ENCODE measurements at places on chromosomes 13 and 19.

DNA sequence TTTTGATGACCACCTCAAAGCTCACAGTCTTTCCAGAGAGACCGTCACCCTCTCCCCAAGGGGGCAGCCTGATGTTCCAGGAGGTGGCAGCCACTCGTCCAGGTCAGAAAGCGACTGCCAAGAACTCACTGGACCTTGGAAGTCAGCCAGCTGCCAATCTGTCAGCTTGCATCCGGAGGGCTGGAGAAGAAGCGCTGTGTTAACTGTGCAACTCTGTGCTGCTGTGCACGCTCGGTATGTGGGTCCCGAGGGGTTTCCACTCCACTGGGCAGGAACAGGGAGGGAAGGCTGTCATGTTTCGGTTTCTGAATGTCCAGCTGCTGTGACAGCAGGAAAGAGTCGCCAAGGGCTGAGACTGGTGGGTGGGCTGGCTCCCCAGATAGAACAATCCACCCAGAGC is 89.2 kb downstream of the CACNA1A start:
- DNase-seq, result no peak

DNA sequence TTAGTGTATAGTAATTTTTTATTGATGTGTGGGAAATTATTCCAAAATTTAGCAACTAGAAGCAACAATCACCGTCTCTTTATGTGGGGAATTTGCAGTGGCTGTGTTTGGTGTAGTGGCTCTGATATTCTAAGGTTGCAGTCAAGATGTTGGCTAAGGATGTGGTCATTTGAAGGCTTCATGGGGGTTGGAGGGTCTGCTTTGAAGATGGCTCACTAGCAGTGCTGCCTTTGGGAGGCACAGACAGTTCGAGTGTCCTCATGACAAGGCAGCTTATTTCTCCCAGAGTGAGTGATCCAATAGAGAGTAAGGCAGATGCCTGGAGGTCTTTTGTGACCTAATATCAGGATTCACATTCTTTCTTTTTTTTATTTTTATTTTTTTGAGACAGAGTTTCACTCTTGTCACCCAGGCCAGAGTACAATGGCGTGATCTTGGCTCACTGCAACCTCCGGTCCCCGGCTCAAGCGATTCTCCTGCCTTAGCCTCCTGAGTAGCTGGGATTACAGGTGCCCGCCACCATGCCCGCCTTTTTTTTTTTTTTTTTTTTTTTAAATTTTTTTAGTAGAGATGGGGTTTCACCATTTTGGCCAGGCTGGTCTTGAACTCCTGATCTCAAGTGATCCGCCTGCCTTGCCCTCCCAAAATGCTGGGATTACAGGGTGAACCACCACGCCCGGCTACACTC is 8.7 kb downstream of the GPI start:
- no peak for DNase-seq

- no peak for DNase-seq
These were observed 120.6 kb upstream of the HTR2A start for GRCh38 chr13:47017476-47017875.

DNA sequence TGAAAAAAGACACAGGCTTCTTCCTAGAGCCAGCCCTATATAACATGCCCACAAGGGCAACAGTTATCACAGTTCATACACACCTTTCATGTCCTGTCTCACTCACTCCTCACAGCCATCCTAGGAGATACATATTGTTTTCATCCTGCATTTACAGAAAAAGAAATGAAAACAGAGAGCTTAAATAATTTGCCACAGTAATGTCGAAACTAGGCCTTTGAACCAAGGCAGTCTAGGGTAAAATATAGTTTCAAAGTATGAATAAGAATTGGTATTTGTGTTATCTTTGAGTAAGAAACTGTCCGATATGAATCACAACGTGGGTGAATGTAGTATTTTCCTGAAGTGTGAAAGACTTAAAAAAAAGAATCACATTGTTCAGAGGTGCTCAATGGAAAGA is 26.8 kb downstream of the CLDN10 start:
- DNase-seq, result no peak

DNA sequence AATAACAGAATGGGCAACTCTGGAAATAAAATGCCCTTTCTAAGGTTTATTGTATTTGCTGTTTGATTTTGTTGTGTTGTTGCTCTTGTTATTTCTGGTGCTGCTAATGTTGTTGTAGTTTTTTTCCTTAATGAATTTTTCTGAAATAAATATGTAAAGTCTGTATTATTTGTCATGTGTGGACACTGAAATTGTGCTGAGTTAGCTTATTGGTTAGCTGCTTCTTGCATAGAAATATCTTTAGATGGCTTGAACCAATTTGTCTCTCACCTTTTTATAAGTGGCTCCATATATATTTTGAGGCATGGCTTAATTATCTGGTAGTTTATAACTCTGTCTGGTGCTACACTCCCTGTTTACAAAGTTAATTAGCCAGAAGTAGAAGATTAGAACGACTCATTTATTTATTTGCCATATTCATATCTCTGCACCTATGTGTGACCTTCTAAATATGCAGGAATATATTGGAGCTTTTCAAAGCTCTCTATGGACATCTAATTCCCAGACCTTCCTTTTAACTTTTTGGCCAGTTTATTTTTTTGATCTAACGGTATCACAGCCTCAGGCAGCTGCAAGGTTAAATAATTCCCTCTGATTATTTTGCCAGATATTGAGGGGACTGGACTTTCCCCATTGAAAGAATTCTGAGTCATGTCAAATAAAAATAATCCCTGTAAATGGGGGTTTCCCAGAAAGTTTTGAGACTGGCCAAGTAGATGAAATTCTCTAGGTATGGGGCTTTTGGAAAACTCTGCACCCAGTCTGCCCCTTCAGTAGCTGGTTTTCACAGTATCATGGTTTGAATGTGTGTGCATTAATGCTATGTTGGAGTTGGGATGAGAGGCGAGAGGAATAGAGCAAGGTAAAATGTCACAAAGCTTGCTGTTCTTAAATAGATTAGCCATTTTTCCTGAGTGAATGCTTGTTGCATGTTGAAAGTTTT is 1331.7 kb upstream of the MIR17HG start:
- no peak for DNase-seq

GRCh38 chr13:29935309-29935981 is 85.0 kb upstream of the UBL3 start:
- peak; percentile 62 for DNase-seq

DNA sequence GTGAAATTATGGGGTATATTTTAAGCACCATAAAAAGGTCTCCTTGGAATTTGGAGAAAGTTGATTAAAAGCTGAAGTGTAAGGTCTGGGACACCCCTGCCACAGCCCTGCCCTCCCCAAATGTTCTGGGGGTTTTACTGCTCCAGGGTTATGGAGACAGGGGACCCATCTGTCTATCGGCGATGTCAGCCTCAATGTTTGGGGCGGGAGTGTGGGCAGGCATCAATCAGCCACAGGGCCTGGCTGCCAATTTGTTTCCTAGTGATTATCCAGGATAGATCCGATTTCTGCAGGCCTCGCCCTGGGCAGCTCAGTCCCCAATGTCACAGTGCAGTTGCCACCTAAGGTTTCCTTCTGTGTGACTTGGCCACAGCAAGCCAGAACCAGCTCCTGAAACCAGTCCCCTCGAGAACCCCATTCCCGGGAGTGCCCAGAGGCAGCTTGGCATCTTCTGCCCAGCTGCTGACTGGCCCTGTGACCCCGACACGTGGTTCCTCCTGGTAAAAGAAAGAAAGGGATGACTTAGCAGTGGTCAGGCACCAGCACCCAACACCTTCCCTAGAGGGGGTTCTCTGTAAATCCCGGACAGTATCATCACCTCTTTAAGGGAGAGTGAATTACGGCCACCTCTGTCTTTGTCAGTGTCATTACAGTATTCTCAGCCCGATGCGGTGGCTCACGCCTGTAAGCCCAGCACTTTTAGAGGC is 41.6 kb downstream of the MYO9B start:
- DNase-seq, result no peak

DNA sequence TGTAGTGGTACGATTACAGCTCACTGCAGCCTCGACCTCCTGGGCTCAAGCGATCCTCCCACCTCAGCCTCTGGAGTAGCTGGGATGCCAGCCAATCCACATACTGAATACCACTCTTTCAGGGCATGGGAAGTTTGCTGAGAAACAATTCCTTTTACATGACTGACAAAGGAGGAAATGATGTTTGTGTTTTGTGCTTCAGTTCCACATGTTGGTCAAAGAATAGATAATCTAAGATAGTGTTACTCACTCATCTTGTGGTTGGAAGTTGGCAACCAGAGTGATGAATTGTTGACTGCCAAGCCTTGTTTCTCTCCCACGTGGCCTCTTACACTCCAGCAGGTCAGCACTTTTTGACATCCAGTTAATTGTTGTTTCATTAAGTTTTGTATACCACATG is 7.6 kb downstream of the MBD3L2B start:
- no peak for DNase-seq

DNA sequence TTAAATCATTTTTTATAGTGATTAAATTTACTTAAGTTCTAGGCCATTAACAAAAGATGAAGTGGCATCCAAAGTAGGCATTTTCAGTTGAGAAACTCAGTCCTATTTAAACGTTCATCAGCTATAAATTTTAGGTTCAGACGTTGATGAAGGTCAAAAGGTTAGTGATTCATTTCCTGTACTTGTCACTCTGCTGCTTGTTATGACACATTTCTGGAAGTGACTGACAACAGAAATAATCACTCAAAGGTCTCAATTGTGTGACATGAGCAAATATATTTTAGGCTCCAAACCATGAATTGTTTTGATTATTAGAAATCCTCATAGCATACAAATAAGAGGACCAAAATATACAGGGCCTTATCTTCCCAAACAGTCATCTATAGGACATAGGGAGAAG is 10.3 kb upstream of the EDNRB start:
- DNase-seq, result no peak

GRCh38 chr19:4181053-4181508 is 1.3 kb downstream of the SIRT6 start:
- no peak for DNase-seq

- no peak for DNase-seq
These were observed 15.1 kb downstream of the GARRE1 start for GRCh38 chr19:34269489-34269888.

DNA sequence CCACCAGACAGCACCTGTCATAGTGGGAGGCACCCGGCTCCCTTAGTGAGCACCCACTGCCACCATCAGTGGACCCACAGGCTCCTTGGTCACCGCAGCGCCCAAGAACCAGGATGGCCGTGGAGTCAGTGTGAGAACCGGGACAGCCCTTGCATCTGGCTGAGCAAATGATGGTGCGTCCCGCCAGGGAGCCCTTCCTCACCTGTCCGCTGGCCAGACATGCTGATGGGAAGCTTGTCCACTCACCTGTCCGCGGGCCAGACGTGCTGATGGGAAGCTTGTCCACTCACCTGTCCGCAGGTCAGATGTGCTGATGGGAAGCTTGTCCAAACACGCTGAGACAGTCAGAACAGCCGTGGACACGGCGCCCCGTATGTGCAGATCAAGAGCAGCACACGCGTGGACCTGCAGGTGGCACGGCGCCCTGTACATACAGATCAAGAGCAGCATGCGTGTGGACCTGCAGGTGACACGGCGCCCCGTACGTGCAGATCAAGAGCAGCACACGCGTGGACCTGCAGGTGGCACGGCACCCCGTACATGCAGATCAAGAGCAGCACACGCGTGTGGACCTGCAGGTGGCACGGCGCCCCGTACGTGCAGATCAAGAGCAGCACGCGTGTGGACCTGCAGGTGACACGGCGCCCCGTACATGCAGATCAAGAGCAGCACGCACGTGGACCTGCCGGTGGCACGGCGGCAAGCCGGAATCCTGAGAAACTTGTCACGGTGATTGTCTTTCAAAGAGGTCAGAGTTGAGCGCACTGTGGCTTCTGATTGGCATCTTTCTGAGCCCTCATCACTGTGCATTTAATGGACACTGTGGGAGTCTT is 40.7 kb upstream of the DCUN1D2 start:
- no peak for DNase-seq

GRCh38 chr19:4868286-4868834 is 893 bp upstream of the PLIN3 start:
- no peak for DNase-seq

GRCh38 chr13:73089213-73089612 is 30.4 kb downstream of the KLF5 start:
- no peak for DNase-seq

DNA sequence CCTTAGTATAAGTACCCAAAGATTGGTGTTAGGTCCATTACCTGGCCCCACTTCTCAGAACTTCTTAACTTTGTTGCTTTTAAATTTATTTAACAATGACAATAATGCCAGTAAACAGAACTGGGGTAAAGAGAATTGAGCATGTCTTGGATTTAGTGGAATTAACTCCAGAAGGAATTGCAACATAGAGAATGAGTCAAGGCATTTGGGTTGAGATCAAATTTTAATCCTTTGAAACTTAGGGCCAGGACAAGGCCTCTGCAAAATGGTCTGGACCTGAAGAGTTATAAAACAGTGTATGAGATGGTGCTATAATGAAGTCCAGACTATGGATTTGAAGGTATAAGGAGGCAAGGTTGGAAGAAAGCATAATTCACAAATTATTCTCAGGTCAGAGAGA is 1030.4 kb downstream of the SLITRK5 start:
- no peak for DNase-seq

GRCh38 chr19:17555480-17555928 is at the start of gene COLGALT1:
TSS of gene COLGALT1 (plus strand) at chr19:17555649. CDS start at chr19:17555714, 65 bp downstream.
- DNase-seq, result peak; percentile 97

- no peak for DNase-seq
These were observed 198.1 kb downstream of the FGF14 start for GRCh38 chr13:102203718-102204117.

DNA sequence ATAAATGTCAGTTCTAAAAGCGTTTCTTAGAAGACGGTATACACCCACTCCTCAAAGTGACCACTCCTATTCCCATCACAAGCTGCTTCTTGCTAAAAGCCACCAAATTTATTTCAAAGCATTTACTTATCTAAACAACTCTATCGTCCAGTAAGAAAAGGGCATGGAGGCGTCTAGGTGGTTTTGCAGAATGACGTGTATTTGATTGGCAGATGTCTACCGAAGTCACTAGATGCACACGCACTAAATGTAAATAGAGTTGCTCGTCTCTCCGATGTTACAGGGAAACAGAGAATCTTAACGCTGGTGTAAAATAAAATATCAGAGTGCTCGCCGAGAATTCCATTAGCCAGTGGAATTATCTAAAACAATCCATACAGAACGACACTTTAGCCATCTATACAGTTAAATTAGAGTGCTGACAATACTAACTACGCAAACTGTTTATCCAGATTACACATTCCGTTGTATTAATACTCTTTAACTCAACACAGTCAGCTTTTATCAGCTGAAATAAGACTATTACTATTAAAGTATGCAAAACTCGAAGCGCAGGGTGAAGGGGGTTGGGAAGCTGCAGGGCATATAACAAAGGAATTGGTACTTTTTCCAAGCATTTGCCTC is 1.9 kb downstream of the KLF12 start:
- peak; percentile 24 for DNase-seq

- peak; percentile 71 for DNase-seq
These were observed 5.8 kb upstream of the TPM4 start for GRCh38 chr19:16070366-16070990.

- no peak for DNase-seq
These were observed 111.3 kb upstream of the MIR17HG start for GRCh38 chr13:91236182-91236581.

- no peak for DNase-seq
These were observed 41.0 kb downstream of the N4BP2L2 start for GRCh38 chr13:32497589-32497988.

DNA sequence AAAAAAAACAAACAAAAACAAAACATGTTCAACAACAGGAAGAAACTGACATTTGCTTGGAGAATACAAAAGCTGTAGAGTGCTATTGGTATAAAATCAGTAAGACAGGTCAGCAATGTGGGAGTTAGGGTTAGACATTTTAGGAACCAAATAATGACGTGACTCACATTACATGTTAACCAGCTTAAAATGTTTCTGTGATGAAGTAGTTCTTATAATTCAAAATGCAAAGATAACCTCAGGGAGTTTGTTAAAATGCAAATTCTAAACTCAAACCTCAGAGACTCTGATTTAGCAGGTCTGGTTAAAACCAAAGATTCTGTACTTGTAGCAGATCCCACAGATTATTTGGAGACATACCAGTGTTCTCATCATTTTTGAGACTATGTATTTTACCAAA is 549.4 kb upstream of the SLITRK1 start:
- no peak for DNase-seq
